ENCODE measurements at places on chromosomes 11 and 22.

- DNase-seq, result no peak
These were observed 12.6 kb downstream of the SOX10 start for GRCh38 chr22:37971475-37972434.

DNA sequence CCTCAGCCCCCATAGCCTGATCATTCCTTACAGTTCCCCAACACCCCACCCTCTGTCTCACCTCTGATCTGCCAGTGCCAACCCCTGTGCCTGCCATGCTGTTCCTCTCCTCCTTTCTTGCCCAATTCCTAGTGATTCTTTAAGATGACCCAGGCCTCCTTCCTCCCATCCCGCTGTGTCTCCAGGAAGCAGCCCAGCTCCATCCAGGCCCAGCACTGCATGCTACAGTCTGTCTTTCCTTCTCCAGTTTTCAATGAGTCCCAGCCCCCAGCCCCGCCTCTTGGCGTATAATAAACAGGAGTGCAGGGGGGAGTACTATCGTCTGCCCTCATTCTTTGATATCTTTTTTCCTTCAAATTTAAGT lies 12.3 kb downstream of the LTBP3 start:
- DNase-seq, result no peak

- DNase-seq, result no peak
These were observed 59.5 kb downstream of the TRIM29 start for GRCh38 chr11:120078397-120078796.

DNA sequence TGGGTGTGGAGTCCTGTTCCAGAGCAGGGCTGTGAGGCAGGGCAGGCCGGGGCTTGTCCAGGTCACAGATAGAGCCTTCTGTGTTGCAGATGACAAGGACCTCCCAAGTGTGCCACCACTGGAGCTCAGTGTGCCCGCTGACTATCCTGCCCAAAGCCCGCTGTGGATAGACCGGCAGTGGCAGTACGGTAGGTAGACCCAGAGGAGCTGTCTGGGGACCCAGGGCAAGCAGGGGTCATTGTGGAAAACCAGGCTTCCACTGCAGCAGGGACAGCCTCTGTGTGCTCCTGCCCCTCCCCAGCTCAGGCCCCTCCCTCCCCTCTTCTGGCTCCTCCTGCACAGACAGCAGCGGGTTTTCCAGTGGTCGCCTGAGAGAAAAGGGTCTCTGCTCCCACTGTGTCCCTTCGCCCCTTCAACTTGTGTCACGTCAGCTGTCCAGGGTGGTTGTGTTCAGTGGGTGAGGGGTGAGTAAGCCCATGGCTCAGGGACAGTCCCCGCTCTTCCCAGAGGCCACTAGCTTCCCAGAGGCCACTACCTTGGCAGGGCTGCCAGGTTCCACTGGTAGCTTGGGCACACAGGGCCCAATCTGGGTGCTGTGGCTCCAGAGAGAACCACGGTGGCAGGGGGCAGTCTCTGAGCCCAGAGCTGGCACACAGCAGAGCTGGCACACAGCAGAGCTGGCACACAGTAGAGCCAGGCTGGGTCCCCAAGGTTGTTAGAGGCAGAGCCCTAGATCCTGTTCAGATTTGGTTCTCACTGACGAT lies 78.4 kb downstream of the MED15 start:
- DNase-seq, result no peak

GRCh38 chr11:72160319-72160718 lies 24.8 kb downstream of the FOLR3 start:
- no peak for DNase-seq

DNA sequence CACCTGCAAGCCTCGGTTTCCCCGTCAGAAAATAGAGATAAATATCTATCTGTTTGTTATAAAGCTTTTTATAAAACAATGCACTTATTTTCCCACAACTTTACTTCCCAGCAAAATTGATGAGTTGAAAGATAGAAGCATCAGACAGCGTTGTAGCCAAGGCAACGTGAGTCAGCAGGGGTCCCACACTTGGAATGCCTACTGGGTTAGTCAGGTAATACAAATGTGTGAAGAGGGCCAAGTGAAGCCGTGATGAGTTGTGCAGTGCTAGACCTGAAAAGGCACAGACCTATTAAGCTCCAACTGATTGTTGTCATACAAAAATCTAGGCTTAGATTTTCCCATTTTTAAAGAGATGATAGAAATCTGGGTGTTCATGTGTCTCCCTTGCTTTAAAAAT lies 118.7 kb downstream of the PGR start:
- DNase-seq, result no peak

- DNase-seq, result no peak
These were observed 714 bp downstream of the CD59 start for GRCh38 chr11:33735271-33736147.

DNA sequence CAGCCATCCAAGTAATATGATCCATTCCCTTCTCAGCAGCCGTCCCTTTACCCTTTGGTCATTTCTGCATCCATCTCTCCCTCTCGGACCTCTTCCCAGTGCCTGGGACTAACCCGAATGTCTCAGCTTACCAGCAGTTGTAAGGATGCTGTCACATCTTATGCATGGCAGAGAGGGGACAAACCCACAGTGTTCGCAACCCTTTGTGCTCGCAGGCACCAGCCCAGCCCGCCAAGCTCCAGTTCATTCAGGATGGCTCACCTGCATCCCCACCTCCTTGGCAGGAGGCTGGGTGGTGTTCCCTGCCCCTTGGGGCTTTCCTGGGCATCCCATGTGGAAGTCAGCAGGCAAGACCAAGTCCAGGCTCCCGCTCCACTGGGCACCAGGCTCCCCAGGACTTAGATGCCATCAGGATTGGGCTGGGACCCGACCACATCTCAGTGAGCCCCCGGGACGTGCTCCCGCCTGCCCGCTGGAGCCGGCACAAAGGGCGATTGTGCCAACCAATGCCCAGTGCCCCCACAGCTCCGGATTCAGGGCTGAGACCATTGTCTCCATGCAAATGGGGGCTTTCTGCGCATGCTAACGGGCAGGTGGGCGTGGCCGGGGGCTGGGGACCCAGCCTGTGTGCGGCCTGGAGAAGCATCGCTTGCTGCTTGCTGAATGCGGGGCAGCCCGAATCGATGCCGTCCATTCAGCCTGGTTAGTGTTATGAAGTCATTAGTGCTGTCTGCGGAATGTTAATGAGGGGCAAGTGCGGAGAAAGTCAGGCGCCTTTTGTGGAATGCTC lies 108.6 kb downstream of the KCNQ1OT1 start:
- DNase-seq, result no peak

DNA sequence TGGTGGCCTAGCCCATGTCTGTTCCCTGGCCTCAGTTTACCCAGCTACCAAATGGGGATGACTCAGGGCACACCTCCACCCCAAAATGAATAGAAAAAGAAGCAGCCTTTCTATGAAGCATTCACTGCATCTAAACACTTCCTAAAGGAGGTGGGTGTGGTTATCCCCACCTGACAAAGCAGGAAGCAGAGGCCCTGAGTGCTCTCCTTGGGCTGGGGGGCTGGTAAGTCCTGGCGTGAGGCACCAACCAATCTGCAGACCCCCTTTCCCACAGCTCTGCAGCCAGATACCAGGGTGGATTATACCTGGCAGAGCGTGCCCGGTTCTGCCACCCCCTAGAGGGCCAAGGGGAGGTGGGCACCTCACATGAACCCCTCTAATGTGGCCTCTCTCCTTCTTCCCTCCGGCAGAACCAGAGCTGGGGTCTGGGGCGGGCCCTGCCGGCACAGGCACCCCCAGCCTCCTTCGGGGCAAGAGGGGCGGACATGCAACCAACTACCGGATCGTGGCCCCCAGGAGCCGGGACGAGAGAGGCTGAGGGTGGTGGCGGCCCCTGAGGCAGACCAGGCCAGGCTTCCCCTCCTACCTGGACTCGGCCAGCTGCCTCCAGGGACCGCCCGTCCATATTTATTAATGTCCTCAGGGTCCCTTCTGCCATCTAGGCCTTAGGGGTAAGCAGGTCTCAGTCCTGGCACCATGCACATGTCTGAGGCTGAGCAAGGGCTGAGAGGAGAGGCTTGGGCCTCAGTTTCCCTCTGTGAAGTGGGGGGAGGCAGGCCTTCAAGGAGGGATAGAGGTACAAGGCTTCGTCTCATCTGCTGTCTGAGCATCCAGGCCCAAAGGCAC lies 9.2 kb downstream of the RHBDD3 start:
- DNase-seq, result no peak

- no peak for DNase-seq
These were observed 3.4 kb downstream of the WEE1 start for GRCh38 chr11:9576701-9577381.

- DNase-seq, result no peak
These were observed 23.1 kb downstream of the TMPRSS13 start for GRCh38 chr11:117906126-117906525.

DNA sequence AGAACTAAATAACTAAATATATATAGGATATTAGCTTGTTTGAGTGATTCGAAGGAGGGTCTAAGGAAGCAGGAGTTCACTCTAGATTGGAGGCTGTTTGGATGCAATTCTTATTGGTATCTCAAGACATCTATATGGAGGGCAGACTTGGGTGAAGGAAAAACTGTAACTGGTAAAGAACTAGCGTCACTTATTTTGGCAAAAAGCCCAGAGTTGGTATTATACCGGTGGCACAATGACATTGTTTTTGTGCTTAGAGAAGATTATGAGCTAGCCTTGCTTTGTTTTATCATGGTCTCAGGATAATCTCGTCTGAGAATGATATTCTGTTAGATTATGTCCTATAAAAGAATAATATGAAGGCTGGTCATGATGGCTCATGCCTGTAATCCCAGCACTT lies 6.0 kb upstream of the SLC35F2 start:
- no peak for DNase-seq

GRCh38 chr11:112017538-112017937 lies 7.7 kb upstream of the DLAT start:
- DNase-seq, result no peak

GRCh38 chr11:63560506-63561180 lies 2.5 kb downstream of the PLAAT2 start:
- DNase-seq, result no peak

GRCh38 chr11:1336836-1337646 lies 27.6 kb upstream of the TOLLIP start:
- DNase-seq, result no peak

DNA sequence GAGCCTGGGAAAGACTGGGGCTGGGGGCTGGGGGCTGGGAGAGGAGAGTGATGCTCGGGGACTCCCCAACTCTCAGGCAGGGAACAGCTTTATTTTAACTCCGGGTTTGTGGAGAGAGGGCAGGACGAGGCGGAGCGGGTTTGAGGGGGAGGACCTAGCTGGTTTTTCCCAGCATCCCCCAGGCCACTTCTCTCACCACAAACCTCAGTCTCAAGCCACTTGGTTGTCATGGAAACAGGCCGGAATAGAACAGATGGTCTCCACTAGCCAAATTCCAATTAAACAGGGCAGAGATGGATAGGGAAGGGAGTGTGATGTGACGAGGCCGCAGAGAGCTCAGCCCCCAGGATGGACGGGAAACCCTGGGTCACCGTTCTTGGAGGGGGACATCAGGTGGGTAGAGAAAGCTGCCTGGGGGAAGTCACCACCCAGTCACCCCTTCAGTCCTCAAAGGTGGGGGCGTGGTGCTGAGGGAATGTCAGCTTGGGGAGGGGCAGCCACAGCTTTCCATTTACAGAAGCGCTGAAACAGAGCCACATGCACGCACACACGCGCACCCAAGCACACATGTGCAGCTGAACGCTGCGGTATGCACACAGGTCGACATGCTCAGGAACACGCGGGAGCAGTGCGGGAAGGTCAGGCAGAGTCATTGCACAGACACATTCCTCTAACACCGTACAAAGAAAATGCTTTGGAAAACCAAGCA lies 19.2 kb downstream of the NECTIN1 start:
- DNase-seq, result no peak

DNA sequence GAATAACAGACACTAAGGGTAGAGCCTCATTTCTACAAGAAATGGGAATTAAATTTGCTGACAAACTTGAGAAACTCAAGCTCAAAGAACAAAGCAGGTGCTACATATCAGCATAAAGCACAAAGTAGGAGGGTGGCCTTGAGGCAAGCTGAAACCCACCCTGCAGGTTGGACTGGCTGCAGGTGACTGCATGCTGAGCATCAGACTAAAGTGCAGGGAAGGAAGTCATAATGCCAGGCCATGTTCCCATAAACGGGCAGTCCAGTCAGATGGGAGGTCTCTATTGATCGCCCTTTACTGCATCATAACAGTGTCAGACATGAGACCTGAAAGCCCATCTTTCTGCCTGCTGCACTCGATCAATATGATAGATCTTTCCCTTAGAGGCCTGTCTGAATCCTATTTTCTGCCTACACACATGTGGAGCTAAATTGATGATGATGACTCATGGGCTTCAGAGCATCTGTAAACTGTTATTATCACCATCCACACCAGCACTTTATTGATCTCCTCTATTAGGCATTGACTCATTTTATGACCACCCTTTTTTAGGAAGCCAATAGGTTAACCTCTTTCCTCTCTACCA lies 224.5 kb upstream of the DDI1 start:
- no peak for DNase-seq

DNA sequence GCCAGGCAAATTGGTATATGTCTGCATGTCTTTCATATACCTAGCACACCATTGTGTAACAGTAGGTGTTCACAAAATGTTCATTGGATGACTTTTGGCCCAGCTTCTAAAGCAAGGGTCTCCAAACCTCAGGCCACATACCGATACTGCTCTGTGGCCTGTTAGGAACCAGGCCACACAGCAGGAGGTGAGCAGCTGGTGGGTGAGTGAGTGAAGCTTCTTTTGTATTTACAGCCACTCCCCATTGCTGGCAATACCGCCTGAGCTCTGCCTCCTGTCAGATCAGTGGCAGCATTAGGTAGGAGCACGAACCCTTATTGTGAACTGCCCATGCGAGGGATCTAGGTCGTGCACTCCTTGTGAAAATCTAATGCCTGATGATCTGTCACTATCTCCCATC lies 836.6 kb downstream of the NTM start:
- DNase-seq, result no peak

- DNase-seq, result no peak
These were observed 1.5 kb upstream of the LARGE1 start for GRCh38 chr22:33921525-33922348.

- no peak for DNase-seq
These were observed 32.7 kb downstream of the FLI1 start for GRCh38 chr11:128726458-128727139.

GRCh38 chr11:21769188-21769587 lies 423.7 kb upstream of the ANO5 start:
- no peak for DNase-seq

- no peak for DNase-seq
These were observed 130.4 kb upstream of the C11orf87 start for GRCh38 chr11:109291553-109291952.

GRCh38 chr11:128725630-128726319 lies 31.9 kb downstream of the FLI1 start:
- DNase-seq, result no peak

DNA sequence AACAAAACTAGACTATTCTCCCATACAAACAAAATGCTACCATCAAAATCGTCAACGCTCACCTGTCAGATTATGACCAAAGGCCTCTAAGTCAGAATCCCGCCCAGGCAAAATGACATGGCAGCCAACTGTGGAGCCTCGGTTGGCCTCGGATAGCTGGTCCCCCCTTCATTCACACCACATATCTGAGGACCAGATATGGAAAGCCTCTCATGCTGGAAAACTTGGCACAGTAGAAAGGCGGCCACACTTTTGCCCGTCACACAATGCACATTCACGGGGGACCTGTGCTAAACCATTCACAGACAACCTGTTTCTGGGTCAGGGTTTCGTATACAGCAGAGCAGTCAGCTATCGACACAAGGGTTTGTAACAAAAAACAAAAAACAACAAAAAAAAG lies 11.2 kb downstream of the MAPK1 start:
- no peak for DNase-seq

Data from stimulated activated CD8-positive, alpha-beta memory T cell treated with anti-CD3 and anti-CD28 coated beads, Interleukin-7, amount 100 ng/mL, for 1 hour (primary cell).